Cerebellar nuclear complex (tissue), 1 donor: ENCODE measurements at places on chromosomes 7 and 10.

- DNase-seq, result no peak
These were observed 826 bp downstream of the CHPF2 start for GRCh38 chr7:151232917-151233701.

GRCh38 chr10:116526219-116526618, 19.5 kb upstream of the PNLIP start:
- DNase-seq, result no peak

DNA sequence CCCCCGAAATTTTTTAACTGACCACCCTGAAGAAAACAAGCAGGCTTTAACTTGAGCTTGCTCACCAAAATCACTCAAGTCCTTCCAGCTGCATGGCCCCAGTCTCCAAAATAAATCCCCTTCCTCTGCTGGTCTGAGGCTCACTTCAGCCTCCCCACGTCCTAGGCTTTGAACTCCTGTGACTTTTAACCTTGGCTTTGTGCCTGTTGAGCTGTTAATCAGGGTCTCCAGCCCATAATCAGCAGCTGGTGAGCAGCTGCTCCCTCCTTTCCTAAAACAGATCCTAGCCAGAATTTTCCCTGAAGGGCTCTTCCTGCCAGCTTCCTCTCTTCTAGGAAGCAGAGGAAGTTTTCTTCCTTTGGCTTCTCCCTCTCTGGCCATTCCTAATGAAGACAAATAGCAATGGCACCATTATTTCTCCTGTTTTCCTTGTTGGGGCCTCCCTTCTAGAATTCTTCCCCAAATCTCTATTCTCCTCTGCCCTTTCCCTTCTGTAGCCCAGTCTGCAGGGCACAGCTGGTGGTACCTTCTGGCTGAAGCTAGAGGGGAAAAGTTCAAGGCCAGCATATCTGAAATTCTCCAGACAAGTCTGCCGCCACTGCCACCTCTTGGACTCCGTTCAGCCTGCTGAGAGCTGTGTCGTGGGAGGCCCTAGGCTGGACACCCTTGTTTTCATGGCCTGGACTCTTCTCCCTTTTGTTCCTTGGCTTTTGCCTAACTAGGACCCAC, 152.1 kb downstream of the NOC3L start:
- DNase-seq, result no peak

DNA sequence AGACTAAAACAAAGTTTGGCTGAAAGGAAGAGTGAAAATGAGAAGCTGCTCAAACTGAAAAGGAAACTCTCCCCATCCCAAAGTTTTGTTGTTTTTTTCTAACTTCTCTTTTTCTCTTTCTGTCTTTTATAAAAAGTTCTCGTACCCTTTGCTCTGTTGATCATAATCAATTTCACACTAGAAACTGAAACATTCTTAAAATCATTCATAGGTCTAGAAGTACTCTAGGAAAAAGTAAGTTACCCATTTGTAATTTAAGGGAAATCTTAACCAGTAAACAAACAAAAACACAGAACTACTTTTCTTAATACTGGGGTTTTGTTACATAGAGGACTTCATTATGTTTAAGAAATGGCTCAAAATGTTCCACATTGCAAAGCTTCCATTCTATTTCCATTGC, 339.8 kb downstream of the SEMA3D start:
- no peak for DNase-seq

- no peak for DNase-seq
These were observed 27.9 kb downstream of the CDH23 start for GRCh38 chr10:71424496-71425194.

DNA sequence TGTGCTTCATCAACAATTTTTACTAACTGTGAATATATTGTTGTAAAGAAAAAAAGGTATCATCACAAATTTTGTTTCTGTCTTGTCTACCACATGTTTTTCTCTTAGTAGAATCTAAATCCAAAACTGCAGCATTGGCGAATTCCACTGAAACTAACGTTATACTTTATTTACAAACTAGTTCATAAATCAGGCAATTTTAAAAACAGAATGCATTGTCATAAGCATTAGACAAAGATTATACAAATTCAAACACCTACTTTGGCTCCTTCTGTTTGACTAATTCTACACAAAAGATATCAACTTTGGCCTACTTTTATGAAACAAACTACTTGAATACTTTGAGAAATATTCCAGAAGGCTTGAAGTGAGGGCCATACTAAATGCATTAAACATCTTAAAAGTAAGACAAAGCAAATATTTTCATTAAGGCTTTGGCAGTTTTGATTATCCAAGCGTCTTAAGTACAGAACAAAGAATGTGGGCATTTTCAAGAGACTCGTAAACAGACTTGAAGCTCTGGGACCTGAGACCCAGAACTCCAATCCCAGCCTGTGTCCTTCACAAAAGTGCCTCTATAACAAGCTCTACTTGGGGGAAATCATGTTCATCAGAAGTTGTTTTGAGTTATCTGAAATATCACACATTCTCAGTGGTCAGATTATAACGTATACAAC, 81.0 kb downstream of the CPVL start:
- DNase-seq, result no peak

GRCh38 chr10:66862687-66863258, 63.1 kb upstream of the LRRTM3 start:
- no peak for DNase-seq
